ENCODE measurements at places on chromosomes 3 and 15. TPM values are rescaled to one million over a fixed set of nuclear protein-coding genes. Genes with fewer than 3 reads are reported as not detected.

Gene AZI2
- total RNA-seq = 139 TPM

Gene TLR9
- total RNA-seq = 1.7 TPM

GRCh38 chr3:45210308-45211041 is 15.6 kb downstream of the TMEM158 start:
- peak; percentile 91 for DNase-seq

- no peak for DNase-seq
Measured at GRCh38 chr3:140748903-140749302, 71.0 kb downstream of the TRIM42 start.

Data from Peyer's patch (tissue), 4 donors.